ENCODE measurements at places on chromosomes 3 and 15.

- no peak for DNase-seq
Measured at GRCh38 chr3:43369404-43370292, 83.3 kb downstream of the SNRK start.

DNA sequence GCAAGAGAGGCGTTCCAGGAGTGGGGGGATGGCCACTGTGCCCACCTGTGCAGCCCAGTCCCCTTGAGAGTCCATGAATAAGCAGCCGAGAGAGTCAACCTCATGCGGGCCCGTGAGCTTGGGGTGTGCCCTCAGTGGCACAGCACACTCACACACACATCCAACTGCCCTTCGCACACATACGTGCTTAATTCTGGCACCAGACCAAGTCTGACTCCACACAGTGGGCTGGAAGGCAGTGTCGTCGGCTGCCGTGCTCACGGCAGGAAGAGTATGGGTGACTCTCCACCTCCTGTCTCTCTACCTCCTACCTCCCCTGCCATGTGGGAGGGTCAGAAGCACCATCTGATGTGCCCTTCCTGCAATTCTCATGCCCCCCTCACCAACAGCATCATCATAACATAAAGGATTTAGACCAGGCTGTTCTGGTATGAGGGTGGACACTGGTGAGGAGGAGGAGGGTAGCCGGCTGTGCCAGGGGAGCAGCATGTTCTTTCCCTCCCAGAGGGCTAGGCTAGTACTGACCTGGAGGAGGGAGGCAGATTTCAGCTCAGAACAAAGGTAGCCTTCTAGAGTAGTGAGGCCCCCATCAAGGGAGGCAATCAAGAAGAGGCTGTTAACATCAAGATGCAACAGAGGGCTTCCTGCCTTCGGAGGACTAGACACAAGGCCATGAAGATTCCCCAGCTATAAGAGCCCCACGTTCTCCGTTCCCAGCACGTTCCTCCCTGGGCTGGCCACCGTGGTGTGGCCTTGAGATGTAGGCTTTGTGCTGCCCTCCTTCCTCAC is 5.3 kb upstream of the STRA6 start:
- no peak for DNase-seq

DNA sequence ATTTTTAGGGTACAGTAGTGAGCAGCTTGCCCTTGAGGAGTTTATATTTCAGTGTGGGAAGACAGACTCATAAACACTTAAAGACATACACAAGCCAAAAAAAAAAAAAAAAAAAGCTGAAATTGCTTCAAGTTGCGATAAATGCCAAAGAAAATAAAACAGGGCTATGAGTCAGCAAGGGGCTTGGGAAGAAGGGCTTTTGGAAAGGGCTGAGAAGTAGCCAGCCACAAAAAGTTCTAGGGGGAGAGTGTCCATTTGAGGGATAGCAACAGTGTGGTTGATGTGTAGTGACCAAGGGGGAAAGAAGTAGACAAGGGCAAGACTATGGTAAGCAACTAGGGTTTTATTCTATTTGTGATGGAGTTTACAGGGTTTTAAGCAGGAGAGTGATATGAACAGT is 185.5 kb downstream of the ADAMTS9 start:
- DNase-seq, result no peak

DNA sequence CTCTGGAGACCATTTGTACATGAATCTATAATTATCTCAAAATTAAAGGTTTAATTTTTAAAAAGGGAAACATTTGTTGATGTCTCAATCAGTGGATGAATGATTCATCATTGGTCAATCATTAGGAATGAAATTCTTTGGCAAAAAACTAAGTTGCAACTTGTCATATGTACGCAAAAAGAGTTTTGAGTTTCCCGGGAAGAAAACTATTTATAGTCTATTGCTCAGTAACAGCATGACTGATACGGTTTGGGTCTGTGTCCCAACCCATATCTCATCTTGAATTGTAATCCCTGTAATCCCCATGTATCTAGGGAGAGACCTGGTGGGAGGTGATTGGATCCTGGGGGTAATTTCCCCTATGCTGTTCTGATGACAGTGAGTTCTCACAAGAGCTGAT is 765.8 kb upstream of the ROBO1 start:
- no peak for DNase-seq

GRCh38 chr3:29515451-29515850 is 234.6 kb downstream of the RBMS3 start:
- DNase-seq, result no peak

DNA sequence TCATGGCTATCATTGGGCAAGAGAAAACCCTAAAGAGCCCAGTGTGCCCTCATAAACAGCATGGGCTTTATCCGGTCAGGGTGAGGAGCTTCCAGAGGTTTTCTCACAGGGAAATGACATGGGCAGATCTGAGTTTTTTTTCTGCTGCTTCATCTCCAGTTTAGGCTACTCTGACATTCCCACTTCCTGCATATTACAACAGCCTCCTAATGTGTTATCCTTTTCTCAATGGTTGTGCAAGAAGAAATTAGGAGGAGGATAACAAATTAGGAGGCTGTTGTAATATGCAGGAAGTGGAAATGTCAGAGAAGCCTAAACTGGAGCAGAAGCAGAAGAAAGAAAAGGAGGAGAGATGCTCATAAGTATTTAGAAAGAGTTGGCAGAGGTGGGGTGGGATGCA is 175.6 kb downstream of the MTHFS start:
- no peak for DNase-seq

- DNase-seq, result no peak
Measured at GRCh38 chr3:161500068-161500796, 3.6 kb downstream of the OTOL1 start.

- no peak for DNase-seq
Measured at GRCh38 chr3:164851905-164852304, 226.4 kb downstream of the SI start.

GRCh38 chr3:53255775-53256703 is at the start of gene TKT:
TKT (minus strand) TSS chr3:53256022; CDS start chr3:53255942, 80 bp downstream.
- peak; percentile 93 for DNase-seq
